ENCODE measurements at places on chromosomes 3 and 15.

DNA sequence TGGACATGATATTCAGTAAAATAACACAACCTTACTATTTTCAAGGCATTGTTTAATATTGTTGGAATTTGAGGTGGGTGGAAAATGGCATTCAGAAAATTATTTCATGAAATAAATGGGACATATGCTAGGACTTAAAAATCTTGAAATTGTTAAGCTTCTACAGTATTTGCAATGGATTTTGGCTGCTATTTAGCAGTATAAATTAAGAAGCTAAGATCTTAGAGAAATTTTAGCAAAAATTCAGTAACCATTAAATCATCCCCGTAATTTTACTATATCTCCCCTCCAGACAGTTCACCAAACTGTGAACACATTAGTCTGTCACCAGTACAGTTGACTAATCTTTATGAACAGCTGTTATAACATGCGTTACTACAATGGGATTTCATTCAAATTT, 8.2 kb downstream of the DIPK2A start:
- DNase-seq: no peak

DNA sequence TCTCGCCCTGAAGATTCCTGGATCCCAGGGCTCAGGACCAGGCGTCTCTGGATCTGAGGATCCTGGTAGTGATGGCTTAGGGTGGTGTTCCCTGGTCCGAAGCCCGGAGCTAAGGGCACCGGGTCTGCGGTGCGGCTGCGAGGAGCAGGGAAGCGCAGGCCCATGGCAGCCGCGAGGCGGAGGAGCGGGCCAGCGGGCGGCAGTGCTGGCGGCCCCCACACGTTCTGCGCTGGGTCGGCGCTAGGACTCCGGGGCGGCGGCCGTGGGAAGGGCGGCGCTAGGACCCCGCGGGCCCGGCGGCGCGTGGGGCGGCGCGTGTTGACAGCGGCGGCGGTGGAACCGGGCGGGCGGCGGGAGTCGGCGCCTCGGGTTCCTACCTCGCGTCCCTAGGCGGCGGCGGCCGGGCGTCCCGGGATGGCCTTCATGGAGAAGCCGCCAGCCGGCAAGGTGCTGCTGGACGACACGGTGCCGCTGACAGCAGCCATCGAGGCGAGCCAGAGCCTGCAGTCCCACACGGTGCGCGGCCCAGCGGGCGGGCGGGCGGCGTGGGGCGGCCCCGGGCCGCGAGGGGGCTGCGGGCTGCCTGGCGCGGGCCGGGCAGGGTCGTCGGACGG, at the start of gene PXK:
TSS of gene PXK (plus strand) at position 318 of the 614 bp plus-strand sequence. CDS start at position 415, 97 bp downstream.
- DNase-seq: peak; percentile 90

GRCh38 chr3:136120373-136121348, 75.5 kb downstream of the MSL2 start:
- no peak for DNase-seq

- DNase-seq: no peak
Observed at GRCh38 chr3:191438150-191438814, 22.7 kb upstream of the PYDC2 start.

DNA sequence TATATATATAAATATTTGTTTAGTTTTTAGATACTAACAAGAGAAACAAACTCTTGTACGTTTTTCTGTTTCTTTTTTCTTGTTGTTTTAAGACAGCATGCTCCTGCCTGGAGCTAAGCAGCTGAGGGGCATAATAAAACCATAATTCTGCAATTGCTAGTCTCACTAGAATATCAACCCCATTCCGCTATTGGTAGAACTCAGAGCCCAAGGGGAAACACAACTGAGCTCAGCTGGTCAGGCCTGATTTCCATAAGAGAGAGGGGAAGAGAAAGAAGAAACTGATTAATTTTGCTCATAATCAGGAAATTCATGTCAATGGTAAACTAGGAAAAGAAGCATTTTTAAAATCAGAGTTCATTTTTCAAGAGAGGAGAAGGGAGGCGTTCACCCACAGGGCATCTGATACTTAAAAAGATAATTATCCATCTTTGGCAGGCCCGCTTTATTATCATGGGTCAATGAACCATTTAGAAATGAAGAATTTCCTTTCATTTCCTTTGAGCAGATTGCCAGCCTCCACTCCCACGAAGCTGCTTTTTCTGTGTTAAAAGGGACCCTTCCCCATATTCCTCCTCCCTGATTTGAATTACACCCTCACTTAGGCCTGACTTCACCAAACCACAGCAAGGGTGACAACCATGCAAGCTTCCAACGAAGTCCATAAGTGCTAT, 965.3 kb upstream of the CFAP20DC start:
- DNase-seq: no peak

DNA sequence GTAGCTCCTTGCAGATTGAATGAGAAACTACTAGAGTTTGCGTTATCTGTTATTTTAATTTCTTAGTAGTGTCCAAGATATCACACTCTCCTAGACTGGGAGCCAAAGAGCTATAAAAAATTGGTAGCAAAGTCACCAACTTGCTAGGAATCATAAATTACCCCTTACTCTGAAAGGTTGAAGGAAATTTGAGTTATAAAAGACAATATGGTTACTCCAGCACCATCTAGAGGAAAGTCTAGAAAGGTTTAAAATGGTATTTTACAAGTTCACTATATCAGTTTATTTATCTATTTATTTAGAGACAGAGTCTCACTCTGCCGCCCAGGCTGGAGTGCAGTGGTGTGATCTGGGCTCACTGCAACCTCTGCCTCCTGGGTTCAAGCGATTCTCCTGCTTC, 121.6 kb downstream of the RBPMS2 start:
- DNase-seq: no peak

GRCh38 chr3:115074502-115074901, 72.6 kb downstream of the ZBTB20 start:
- no peak for DNase-seq

- DNase-seq: no peak
Observed at GRCh38 chr3:55873523-55874254, 386.6 kb upstream of the WNT5A start.

DNA sequence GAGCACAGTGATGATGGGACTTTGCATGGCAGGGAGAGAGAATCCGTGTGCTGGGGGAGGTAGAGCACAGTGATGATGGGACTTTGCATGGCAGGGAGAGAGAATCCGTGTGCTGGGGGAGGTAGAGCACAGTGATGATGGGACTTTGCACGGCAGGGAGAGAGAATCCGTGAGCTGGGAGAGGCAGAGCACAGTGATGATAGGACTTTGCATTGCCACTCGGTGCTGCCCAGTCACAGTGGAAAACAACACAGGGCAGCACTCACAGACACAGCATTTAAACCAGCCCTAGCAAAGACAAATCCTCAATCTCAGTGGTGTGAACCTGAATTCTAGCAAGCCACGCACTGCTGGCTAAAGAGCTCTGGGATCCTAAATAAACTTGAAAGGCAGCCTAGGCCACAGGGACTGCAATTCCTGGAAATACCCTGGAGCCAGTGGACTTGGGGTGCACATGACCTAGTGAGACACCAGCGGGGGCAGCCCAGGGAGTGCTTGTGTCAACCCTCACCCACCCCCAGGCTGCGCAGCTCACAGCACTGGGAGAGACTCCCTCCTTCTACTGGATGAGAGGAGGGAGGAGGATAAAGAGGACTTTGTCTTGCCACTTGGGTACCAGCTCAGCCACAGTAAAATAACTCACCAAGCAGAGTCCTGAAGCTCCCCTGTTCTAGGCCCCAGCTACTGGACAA, 23.4 kb upstream of the TNK2 start:
- DNase-seq: no peak

DNA sequence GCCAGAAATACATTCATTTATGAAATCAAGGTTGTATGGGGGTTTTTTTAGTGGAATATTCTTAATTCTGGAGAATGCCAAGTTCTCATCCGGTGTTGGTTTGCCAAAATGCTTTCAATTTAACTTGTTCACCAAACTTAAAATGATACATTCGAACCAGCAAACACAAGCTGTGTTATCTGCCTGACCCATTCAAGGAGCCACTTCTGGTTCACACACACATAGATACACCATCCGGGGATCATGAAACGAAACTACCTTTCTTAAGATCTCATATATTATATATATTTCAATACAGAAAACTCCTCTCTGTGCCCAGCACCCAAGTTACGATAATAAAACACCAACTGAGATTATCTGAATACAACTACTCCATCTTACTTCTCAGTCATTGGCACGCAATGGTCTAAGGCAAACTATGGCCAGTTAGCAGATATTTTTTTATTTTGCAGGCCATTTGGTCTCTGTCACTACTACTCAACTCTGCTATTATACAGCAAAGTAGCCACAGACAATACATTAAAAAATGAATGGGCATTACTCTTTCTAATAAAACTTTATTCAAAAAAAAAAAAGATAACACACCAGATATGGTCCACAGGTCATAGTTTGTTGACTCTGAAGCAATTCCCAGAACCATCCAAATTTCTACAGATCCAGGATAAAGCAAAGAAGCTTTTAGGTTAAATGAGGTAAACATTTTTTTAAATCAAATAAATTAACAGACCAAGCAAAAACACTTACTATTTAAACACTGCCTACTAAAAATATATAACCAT, 89.6 kb downstream of the TBL1XR1 start:
- DNase-seq: no peak

- DNase-seq: no peak
Observed at GRCh38 chr3:188689101-188689574, 482.6 kb upstream of the TPRG1 start.

- no peak for DNase-seq
Observed at GRCh38 chr3:65262548-65262947, 574.7 kb upstream of the ADAMTS9 start.

DNA sequence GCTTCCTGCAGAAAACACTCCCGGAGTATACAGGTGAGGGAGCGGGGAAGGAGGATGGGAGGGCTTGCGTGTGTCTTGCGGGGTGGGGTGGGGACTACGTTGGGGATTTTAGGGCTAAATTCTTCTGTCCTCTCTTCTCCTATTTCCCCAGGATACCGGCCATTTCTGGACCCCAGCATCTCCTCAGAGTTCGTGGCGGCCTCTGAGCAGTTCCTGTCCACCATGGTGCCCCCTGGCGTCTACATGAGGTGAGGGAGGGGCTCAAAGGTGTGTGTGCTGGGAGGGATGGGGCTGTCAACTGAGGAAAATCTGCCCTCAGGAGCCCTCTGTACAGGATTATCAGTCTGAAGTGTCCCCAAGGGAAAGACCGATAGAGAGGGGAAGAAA, 6.6 kb downstream of the DUOX1 start:
- DNase-seq: no peak

DNA sequence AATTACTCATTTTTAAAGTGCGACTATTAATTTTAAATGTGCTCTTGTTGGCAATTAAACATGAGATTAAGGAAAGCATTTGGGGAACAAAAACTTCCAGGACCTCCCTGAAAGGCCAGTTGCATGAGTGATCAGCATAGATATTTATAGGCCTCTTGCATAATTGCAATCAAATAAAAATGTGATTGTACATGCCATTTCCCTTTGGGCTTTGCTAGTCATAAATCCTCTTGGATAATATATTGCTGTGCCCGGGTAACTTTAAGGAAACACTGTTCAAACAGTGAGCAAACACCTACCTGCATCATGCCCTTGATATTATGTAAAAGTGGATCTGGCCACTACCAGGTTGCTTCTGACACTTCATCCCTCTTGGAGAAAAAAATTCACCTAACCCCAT, 239.1 kb downstream of the MCTP2 start:
- DNase-seq: no peak

GRCh38 chr3:74000725-74001124, 376.0 kb upstream of the PDZRN3 start:
- no peak for DNase-seq

DNA sequence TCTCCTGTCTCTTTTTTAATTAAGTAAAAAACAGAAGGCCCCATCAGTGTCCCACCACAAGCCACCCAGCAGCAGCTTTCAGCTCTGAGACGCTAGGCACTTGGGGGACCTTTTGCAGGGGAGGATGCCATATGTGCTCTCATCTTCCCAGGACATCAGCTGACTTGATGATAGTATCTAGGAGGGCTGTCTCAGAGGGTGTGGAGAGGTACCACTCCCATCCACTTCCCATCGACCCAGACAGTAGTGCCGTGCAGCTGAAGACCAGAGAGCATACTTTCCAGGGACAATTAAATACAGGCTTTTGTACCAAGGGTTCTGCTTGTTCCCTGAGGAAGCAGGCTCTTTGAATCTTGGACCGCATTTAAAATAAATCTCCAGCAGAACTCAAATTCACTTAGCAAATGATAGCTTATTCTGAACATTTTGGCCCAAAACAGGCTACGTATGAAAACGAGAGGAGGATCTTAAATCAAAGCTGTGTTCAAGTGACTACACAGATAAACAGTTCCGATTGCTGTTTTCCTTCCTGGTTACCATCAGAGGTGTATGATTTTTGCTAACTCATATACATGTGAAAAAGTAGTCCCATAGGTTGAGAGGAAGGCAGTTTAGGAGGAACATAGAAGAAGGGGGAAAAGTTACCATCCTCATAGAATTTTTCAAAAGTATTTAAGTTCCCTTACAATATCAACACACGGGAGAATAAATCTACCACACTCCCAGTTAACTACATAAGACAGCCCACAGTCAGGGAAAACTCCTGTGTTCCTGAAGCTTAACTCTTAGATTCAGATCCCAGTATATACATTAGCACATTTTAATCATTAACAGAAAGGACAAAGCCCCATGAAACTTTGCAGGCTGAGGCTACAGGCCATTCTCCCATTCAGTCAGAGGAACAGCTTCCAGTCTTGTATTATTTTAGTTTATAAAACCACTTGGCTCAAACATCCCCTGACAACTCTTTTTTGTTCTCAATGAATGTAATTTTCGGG, 9.5 kb downstream of the WNT5A start:
- DNase-seq: no peak

GRCh38 chr3:101072300-101072699, 79.1 kb upstream of the ABI3BP start:
- DNase-seq: no peak

GRCh38 chr15:39591896-39592315, 11.0 kb downstream of the THBS1 start:
- DNase-seq: no peak

DNA sequence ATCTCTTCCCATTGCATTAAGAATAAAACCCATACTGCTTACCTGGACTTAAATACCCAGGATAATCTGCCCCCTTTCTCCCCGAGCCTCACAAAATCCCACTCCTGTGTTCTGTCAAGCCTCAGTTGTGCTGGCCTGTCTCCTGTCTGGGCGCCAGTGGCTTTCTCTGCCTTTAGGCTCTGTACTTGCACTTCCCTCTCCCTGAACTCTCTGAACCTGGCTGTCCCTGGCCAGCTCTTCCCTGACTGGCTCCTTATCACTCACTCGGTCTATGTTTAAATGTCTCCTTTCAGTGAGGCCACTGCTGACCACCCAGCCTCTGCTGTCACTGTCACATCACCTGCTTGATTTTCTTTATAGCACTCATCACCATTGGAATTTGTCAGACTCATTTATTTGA, 382.7 kb upstream of the PPP2R3A start:
- DNase-seq: no peak

DNA sequence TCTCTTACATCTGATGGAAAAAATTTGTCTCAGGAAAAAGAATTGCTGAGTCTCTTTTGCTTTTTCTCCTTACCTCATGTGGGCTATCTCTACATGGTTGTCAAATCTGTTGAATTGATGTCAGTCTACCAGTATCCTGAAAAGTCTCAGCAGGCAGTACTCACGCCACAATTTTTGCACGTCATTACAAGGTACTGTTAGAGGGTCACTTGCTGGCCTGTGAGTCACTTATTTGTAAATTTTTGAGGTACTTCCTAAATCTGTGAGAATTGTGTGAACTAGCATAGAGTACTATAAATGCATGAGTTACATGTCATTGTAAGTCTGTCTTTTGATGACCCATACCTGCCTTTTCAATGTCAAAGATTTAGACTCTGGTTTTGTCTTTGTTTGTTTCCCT, 15.9 kb downstream of the HPS3 start:
- no peak for DNase-seq
